ENCODE measurements at places on chromosomes 5 and 9.

GRCh38 chr9:133004091-133004998 lies 25.9 kb downstream of the GFI1B start:
- no peak for DNase-seq

DNA sequence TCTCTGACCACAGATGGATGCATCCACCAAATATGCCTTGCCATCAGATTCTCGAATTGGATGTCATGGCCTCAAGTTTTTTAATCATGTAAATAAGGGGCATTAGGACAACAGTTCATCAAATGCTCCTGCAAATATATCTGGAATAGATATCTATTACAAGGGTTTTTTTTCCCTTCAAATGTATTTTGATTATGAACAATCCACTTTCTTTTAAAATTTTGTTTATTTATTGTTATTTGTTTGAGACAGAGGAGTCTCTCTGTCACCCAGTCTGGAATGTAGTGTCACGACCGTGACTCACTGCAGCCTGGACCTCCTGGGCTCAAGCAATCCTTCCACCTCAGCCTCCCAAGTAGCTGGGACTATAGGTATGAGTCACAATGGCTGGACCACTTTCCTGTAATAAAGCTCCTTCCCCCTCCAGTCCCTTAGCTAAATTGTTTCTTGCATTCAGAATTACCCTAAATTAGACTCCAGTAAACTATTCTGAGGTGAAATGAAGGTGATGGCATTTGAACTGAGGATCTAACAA lies 1412.1 kb downstream of the EFNA5 start:
- no peak for DNase-seq

DNA sequence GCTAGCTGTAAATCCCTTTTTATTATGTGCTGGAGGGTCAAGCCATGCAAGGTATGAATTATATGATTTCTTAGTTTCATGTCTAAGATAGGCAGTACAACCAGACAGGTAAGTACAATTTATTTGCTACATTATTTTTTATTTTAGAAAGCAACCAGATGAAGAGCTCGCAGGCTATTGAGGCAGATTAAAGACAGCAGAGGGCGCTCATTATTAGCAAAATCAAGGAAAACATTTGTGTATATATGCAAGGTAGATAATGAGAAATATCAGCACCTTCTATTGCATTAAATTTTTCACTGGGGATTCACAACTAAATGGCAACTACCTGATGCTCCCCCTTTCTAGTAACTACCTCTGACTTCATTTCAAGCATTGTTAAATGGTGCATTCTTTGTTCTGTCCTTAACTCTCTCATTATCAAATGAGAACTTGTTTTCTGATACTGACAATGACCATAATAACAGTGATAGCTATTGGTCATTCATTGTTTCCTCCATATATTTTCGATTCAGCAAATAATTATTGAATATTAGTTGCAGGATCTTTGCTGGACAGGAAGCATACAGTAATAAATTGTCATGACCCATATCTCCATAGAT lies 8.6 kb downstream of the SCGB3A2 start:
- DNase-seq = no peak

GRCh38 chr5:170327829-170328228 lies 30.3 kb upstream of the LCP2 start:
- no peak for DNase-seq

DNA sequence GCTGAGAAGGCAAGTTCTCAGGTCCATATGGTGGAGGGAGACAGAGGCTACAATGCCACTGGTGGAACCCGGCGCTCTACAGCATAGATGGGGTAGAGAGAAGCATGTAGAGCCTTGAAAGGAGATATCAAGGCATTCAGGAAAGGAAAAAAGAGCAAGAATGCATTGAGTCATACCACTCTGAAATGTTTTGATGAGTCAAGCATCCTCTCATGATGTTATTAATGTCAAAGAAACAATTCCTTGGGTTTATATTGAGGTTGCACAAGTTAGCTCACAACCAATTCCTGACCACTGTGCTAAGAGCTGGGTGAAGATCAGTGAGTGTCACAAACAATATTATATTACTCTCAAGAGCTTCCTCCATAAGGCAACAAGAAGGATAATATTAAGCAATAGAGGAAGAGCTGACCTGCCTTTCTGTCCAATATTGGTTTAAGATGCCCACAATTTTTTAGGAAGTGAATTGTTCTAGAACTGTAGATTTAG lies 178.0 kb downstream of the RFK start:
- no peak for DNase-seq

GRCh38 chr5:111411301-111411700 lies 101.0 kb downstream of the STARD4 start:
- no peak for DNase-seq

DNA sequence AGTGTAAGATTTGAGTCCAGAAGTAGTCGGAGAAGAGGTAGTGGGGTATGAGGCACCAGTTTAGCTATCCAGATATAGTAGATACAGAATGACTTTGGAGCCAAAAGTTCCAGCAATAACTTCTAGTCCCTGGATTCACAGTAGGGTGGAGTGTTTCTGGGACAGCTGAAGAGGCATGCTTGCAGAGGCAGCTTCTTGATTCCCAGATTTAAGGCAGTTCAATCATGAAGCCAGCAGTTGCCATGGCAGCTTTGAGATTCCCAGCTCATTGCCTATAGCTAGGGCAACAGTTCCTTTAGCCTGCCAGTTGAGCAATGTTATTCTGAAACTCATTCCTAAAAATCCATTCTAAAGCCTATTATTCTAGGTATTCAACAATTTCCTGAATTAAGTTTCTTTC lies 79.2 kb downstream of the LIX1 start:
- no peak for DNase-seq

DNA sequence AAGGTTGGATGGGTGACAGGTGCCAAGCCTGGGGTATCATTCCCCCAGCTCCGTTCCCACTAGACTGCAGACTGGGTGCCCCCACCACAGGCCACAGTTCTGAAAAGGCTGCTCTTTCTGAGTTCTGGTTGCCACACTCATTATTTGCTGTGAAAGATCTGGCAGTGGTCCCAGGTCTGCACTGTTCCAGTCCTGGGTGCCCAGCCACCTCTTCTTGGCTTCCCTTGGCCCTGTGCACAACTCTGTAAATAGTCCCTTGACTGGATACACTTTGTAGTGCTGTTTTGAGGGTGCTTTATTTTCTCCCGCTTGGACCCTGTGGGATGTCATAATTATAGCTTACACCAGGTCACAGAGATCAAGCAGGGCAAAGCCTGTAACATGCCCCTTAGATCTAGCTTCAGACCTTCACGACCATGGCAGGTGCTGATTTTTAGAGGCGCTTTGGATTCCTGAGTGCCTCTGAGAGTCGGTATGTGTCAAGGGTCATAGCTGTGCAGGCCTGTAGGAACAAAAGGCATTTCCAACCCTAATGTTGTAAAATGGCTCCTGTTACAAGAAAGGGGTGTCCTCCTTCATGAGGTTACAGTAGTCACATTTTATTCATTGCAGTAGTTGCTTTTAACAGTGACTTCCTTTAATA lies 344.9 kb downstream of the ICE1 start:
- DNase-seq = no peak

DNA sequence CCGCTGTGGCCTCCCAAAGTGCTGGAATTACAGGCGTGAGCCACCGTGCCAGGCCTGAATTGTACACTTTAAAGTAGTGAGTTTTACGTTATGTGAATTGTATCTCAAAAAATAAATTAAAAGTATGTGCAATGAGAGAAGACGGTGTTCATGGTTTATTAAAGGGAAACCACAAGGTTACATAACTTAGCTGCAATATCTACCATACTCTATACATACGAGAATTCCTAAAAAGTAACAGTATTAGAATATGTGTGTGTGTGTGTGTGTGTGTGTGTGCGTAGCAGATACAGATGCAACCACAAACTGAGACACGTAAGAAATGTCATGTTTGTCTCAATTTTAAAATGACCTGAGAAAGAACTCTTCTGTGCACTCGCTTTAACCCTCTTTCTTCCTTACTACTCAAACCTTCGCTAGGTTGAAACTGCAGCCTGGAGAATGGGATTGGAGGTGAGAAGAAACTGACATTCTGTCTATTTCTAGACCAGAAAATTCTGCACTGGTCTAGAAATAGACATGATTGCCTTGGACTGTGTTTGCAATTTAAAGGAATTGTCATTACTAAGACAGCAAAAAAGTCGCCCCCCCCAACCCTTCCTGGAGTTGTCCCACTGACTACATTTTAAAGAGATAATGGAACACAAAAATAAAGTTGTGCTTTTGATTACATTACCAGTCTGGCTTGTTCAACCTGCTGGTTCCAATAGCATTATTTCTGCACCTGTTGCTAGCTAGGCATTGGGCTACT lies 167.0 kb downstream of the RGS3 start:
- DNase-seq = no peak

DNA sequence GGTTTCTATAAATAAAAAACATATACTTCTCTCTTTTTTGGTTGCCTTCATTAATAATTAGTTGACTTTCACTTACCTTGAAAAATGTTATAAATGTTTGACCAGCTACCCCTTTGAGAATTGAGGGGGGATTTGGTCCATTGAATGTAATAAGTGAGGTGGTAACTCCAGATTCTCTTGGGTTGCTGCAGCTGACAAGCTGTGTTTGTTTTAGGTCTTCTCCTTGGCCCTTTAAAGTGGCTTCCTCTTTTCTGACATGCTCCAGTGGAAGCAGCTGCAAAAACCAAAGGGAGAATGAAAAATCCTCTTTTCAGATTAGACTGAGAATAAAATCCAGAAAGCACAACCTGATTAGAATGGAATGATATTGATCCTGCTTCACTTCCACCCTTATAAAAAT lies 410.5 kb downstream of the TMEM38B start:
- DNase-seq = no peak

GRCh38 chr5:98334946-98335345 lies 438.5 kb upstream of the RGMB start:
- no peak for DNase-seq

- DNase-seq = no peak
These were observed 113.3 kb downstream of the SV2C start for GRCh38 chr5:76196457-76196856.

- DNase-seq = no peak
These were observed 70.2 kb upstream of the PLEKHG4B start for GRCh38 chr5:21654-22233.

DNA sequence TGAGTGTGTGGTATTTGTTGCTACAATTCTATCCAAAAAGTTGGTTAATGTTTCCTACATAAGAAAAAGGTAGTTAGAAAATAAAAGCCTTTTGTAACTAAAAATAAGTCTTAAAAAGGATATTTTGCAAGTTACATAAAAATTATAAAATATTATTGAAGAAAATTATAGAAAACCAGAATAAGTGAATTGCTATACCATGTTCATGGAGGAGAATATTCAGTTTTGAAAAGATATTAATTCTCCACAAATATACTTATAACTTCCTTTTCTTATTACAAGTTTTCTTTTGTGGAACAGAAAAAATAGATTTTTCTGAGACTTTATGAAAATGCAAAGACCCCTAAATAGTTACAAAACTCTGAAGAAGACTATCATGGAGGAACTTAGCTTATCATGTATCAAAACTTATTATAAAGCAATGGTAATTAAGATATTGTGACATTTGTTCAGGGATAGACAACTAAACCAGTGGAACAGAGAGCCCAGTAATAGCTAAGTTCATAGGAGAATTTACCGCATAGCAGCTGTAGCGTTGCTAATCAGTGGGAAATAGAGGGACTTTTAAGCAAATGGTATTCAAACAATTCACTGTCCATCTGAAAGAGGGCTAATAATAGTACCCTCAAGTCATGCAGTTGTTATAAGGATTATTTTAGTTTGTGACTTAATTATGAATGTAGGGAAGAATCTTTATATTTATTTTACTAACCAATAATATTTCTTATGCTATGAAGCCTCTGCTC lies 515.2 kb upstream of the ZNF608 start:
- DNase-seq = no peak

- no peak for DNase-seq
These were observed 58.0 kb upstream of the RPL26L1 start for GRCh38 chr5:172901012-172901780.

DNA sequence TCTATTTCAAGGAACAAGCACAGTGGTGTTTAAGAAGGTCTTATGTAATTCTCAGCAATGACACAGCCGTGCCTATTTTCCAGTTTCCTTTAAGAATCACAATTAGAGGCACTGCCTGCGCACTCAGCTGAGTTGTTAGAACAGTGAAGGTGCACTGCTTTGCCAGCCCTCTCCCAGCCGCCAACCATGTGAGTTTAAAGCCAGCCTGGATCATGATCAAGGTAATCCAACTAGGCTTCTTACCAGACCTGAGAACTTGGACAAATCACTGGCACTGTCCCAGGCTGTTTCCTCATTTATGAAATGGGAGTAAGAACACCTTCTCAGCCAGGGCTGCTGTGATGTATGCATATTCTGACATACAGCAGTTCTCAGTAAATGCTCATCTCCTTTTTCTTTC lies 99.6 kb downstream of the ASTN2 start:
- DNase-seq = no peak

- peak; percentile 67 for DNase-seq
These were observed 1.3 kb downstream of the ANP32B start for GRCh38 chr9:97984188-97985057.

- peak; percentile 54 for DNase-seq
These were observed 87.5 kb upstream of the PPP2R2B start for GRCh38 chr5:146965761-146966659.

DNA sequence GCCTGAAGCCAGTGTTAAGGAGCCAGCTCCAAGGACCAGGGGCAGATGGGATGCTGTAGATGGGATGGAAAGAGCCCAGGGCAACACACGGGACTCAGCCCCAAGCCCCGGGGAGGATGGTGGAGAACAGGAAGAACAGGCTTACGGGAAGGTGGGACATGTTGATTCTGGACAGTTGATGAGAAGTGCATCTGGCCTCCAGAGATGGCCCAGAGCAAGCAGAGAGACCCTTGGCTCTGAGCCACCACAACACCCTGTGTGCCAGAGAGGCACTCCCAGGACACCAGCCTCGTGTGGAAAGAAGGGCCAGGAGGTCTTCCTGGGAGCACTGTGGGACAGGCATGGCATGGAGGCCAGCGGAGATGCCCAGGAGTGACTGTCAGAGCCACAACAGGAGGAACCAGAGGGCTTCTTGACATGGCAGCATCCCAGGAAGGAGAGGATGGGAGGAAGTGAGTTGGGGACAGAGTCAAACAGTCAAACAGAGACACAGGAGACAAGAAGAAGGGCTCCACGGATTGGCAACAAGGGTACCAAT lies 156.3 kb upstream of the MVB12B start:
- no peak for DNase-seq

- peak; percentile 59 for DNase-seq
These were observed 6.9 kb upstream of the TPM2 start for GRCh38 chr9:35696520-35697215.

DNA sequence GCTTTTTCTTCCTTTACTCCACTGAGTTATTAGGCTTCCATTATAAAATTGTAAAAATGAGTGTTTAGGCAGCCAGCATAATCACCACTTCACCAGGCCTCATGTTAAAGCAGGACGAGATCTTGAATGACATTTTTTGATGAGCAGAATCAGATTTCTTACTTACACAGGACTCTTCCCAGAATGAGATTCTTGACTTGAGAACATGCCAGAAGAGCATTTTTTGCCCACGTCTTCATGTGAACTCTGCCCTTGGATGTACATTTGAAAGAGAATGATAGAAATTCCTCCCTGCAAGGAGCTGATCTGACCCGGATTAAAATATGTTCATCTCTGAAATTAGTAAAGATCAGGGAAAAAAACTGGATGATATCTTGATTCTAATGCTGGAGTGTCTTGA lies 212.1 kb upstream of the ADRA1B start:
- no peak for DNase-seq
